ENCODE measurements at places on chromosomes 16 and 17.

DNA sequence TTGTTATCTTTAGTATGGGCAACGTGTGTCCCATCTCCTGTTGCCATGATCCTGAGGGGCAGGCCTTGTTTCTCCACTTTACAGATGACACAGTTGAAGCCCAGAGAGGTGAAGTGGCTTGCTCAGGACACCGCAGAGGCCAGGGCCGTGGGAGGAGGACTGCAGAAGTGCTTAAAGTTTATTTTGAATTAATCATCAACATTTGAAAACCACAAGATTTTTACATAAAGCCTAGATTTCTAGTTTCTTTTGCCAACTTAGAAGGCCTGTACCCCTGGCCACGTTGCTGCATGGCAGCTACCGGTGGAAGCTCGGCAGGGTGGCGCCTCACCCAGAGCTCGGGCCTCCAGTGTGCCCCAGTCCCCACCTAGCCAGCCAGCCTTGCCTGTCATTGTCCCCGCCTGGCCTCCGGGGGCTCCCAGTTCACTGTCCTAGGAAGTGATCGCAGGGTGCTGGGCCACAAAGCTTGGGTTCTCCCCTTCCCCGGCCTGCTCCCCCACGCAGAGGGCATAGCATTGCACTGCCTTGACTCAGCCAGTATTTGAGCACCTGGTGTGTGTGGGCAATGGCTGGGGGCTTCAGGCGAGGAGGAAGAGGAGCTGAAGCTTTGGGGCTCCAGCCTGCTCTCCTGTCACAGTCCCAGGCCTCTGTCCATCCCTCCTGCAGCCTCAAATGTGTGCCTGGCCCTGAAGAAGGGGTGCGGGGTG, 14.8 kb upstream of the ADCY7 start:
- no peak for DNase-seq

DNA sequence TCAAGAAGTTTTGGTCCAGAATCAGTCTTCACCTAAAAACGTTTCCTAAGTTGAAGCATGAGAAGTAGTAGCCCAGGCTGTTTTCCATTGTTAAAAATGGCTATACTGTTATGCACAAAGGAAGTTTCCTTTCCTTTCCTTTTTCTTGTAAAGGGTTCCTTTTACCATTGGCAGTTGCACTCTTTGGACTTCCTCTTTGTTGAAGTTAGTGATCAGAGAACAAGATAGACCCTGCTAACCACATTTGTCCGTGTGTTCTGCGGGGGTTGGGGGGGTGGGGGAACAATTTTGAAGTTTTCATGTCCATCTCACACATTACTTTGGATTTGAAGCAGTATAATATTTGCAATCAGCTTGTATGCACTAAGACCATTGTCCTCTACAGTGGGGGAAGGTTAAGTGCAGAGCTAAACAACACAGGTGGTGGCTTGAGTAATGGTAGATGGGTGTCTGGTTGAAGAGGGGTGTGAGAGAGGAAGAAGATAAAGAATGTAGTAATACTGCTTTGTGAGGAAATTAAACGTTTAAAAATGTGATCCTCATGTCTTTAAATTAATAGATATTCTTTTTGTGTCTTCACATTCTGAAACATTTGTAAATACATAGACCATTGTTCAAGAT, 1.4 kb downstream of the LPCAT2 start:
- DNase-seq: no peak

GRCh38 chr16:15749371-15749770, 99.3 kb downstream of the NDE1 start:
- no peak for DNase-seq

DNA sequence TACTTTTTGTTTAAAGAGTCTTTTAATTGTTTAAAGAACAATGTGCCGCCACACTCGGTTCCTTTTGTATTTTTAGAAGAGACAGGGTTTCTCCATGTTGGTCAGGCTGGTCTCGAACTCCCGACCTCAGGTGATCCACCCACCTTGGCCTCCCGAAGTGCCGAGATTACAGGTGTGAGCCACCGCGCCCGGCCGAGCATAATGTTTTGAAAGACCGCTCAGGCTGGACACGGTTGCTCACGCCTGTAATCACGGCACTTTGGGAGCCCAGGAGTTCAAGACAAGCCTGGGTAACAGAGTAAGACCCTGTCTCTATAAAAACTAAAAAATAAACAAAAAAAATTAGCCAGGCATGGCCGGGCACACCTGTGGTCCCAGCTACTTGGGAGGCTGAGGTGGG, 59.8 kb downstream of the RNF213 start:
- no peak for DNase-seq

- no peak for DNase-seq
Observed at GRCh38 chr17:32928586-32929535, 908 bp downstream of the TMEM98 start.

DNA sequence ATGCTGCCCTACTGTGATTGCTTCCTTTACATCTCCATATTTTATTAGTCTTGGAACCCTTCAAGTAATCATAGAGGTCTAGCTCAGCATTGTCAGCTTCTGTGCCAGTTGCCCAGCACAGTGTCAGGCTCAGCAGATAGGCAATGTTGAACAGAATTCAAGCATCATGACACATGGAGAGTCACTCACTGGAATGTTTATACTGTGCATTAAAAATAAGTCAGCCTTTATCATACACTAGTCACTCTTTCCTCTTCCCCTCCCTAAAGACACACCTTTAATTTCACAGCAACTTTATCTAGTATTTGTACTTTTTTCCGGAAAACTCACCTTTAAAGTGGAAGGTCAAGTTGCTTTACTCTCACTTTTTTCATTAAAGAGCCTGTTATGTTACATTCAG, 253.8 kb upstream of the CDH11 start:
- no peak for DNase-seq

All from stimulated activated CD4-positive, alpha-beta T cell treated with anti-CD3 and anti-CD28 coated beads, Interleukin-12 subunit alpha, Interleukin-12 subunit beta, amount 100 ng/mL, for 24 hours (primary cell).